ENCODE measurements at places on chromosomes 4 and X.

DNA sequence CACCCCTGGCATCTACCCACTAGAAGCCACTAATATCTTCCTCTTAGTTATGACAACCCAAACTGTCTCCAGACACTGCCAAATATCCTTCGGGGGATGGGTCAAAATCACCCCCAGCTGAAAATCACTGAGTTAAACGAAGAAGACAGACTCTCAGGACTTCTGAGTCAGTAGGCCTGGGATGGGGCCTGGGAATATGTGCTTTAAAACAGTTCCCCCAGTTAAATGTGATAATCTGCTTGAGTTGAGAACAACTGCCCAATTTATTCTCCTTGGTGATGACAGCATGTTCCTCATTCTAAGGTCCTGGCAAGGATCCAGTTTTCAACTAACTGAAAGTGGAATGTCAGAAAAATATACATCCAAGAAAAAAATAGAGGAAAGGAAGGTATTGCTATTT lies 52.4 kb downstream of the CBLL2 start:
- no peak for DNase-seq

DNA sequence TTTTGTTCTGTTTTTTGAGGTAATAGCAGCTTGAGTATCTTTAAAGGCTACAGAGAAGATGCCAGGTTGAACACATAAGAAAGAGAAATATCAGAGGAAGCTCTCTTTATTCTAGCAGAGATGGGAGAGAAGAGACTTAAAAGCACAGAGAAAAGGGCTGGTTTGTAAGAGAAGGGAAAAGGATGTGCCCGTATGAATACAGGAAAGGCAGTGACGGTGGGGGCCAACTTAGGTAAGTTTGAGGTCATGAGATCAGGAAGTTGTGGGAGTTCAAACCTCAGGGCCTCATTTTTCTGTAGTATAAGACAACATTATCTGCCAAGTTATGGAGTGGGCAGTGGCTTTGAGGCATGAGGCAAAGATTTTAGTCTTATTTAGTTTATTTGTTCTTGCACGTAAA lies 121.3 kb upstream of the S100G start:
- DNase-seq: no peak

GRCh38 chr4:42574870-42575430 lies 82.0 kb downstream of the ATP8A1 start:
- DNase-seq: no peak

- no peak for DNase-seq
These were observed 236.5 kb downstream of the CBR4 start for GRCh38 chr4:168773388-168774195.

- no peak for DNase-seq
These were observed 208.1 kb upstream of the ARSJ start for GRCh38 chr4:114187592-114187991.

Measured in NCI-H226 (cell line).